Stimulated activated CD4-positive, alpha-beta T cell treated with anti-CD3 and anti-CD28 coated beads, Interleukin-4, amount 100 ng/mL, for 24 hours (primary cell): ENCODE measurements at places on chromosomes 7 and 10.

GRCh38 chr7:41163991-41164390, 538.9 kb downstream of the INHBA start:
- no peak for DNase-seq

GRCh38 chr7:2809903-2810625, 34.0 kb downstream of the GNA12 start:
- DNase-seq, result no peak

- no peak for DNase-seq
These were observed 460.0 kb upstream of the NRP1 start for GRCh38 chr10:33794460-33794859.

- no peak for DNase-seq
These were observed 665 bp downstream of the BHLHA15 start for GRCh38 chr7:98211676-98212531.

DNA sequence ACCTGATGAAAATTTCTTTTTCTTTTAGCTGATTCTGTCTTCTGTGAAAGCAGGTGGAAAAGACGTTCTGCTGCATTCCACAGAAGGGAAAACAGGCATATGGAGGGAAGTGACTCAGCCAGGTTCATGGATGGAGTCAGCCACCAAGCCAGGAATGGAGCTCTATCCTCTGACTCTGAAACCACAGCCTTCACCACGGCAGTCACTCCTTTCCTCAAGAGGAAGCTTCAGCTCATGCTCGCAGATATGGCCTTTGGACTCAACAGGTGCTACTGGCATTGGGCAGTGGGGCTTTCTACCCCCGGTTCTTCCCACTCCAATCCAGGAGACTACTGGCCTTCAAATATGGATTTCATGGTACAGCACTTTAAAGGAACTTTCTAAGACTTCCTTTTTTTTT, 11.5 kb upstream of the PLAU start:
- no peak for DNase-seq

DNA sequence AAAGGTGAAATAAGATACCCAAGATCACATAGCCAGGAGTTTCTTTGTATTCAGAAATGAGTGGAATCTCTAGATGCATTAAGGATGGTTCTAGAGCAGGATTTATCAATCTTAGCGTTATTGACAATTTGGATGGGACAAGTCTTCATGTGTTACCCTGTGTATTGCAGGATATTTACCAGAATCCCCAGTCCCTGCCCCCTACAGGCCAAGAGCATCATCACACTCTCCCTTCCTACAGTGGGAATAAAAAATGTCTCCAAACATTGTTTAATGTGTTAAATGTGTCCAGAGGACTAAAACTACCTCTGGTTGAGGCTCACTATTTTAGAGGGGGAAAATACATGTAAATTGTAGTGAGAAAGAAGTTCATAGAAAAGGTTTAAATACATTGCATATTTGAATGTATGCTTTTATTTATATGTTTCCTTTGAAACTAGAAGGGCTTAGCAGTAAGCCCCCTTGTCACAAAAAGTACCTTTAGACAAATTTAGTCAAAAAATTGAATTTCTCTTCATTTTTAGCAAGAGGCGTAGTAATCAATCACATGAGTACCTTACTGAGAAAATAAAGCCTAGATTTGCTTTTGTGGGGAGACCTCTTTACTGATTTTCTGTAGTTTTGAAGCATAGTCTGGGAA, 141.2 kb downstream of the MLLT10 start:
- peak; percentile 35 for DNase-seq

DNA sequence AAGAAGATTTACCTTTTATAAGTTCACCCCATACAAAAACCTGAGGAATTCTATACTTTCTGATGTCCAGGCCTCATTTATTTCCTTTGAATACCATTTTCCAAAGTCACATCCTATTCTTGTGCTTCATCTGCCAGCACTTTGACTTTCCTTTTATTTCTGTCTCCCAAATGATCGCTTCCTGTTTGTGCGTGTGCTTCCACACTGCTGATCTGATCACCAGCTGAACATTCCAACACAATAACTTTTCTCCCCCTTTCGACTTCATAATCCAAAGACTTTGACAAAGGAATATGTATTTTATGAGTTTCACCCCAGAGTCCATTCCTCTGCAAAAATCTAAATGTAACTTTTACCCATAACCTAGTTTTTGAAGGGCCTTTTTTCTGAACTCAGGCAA, 3.1 kb downstream of the ELAPOR2 start:
- no peak for DNase-seq

- peak; percentile 62 for DNase-seq
These were observed 86.9 kb downstream of the JAZF1 start for GRCh38 chr7:28093623-28094232.
